ENCODE measurements at places on chromosomes 5 and 9. TPM values are rescaled to one million over a fixed set of nuclear protein-coding genes. Genes with fewer than 3 reads are reported as not detected.

LPAR1 gene
- 28.3 TPM for total RNA-seq

DNA sequence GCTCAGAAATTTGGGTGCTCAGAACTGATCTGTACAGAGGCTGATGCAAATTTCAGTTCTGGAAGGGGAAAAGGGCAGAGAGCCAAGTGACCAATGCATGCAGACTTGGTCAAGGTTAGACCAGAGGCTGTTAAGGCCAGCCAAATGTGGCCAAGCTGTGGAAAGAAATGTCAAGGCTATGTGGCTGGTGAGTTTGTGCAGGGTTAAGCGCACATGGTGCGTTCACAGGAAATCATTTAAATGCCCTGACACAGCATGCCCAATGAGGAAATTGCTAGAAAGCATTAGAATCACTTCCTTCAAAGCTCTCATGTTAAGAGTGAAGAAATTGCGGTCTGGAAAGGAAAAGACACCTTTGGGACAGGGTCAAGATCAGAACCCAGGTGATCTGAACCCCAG, 58.0 kb downstream of the PTPN3 start:
- H3K4me3 ChIP-seq: no peak overlapping the region
- H3K27ac ChIP-seq: no peak overlapping the region
- H3K4me1 ChIP-seq: peaks cover 3% of the 10 kb centered on the region
- DNase-seq: no peak
- no peaks in the 10 kb centered on the region for H3K36me3 ChIP-seq

- peaks cover 3% of the 10 kb centered on the region for H3K27me3 ChIP-seq
- DNase-seq: no peak
Measured at GRCh38 chr5:158755221-158755620, 344.5 kb downstream of the EBF1 start.

KLHL3 gene
- total RNA-seq: 3.4 TPM

CDKN2AIPNL gene
- 12.9 TPM for total RNA-seq
